IMR-90 (cell line): ENCODE measurements at places on chromosomes 1 and 21. TPM values are rescaled to one million over a fixed set of nuclear protein-coding genes. Genes with fewer than 3 reads are reported as not detected.

GRCh38 chr21:44300262-44300959 is 558 bp downstream of the PFKL start:
- DNase-seq = peak; percentile 19

- peak; percentile 79 for DNase-seq
Observed at GRCh38 chr1:43861337-43861736, 72.3 kb upstream of the ARTN start.

DNA sequence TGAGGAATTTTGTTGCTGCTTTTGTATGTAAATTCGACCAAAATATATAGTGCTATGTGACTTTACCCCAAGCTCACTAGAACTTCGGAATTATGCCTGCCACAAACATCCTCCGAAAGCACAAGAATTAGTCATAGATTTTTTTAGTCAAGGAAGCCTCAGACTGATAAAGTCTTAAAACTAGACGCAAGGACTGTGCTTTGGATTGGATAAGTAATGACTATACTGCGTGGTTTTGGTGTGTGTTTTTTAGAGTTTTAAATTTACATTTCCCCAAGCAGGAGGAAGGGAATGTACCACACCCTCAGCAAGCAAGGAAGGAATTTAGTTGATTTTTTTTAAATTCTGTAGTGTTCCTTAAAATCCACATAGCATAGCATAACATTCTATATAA is 10.3 kb downstream of the WLS start:
- peak; percentile 70 for DNase-seq

DNA sequence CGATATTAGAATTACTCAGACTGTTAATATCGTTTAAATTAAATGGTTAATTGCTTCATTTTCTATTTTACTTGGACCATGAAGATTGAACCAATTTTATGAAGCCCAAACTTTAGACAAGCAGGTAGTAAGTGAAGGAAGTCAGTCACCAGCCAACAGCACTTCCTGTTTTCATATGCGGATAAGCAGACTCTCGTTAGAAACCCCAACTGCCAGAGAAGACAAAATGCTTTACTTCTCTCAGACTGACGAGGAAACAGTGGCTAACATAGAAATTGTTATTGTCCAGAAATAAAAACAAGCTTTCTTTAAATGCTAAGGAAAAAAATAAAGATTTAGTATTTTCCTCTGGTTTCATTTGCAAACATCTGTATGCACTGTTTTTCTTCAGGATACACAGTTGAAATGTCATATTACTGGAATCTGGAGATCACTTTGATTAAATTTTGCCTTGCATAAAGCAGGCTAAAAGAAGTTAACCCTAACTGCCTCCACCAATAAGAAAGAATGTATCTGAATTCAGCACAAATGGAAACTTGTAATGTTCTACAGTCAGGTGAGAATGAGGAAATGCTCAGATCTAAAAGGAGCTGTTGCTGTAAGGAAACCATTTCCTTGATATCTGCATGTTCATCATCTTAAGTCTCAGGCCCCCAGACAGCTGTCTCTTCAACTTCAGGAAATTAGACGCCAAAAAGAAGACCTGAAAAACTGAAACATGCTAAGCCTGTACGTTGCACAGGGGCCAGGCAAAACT is 129.8 kb upstream of the SAMSN1 start:
- no peak for DNase-seq

The TBX19 gene
- total RNA-seq = 0.18 and 0.28 TPM in 2 replicates

- no peak for DNase-seq
Observed at GRCh38 chr1:11563560-11564069, 84.7 kb downstream of the DISP3 start.

DNA sequence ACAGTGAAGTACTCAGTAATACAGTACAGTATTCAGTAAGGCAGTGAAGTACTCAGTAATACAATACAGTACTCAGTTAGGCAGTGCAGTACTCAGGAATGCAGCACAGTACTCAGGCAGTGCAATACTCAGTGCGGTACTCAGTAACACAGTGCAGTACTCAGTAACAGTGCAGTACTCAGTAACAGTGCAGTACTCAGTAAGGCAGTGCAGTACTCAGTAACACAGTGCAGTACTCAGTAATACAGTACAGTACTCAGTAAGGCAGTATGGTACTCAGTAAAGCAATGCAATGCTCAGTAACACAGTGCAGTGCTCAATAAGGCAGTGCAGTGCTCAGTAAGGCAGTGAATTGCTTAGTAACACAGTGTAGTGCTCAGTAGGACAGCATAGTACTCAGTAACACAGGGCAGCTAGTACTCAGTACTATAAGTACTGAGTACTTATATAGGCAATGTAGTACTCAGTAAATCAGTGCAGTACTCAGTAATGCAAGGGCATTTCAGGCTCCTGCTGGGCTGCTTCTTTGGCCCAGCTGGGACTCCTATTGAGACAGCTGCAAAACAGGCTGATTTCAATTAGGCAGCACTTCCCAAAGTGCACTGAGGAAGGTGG is 411.3 kb downstream of the DISC1 start:
- DNase-seq = no peak

DNA sequence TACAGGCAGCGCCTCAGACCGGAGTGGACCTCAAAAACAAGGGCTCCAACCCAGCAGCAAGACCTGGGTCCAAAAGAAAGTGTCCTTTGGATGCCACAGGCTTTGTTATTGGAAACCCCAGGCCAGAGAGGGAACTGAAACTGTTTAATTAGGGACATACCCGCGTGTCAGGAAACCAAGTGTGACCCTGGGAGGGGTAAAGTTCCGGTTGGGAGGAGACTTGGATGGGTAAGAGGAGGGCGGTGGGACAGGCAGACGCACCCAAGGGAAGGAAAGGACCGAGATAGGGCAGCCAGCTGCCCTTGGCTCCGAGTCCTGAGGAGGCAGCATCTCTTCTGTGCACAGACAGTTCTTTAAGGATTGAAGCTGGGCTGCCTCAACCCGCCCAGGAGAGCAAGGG is 71.4 kb downstream of the CDC7 start:
- DNase-seq = no peak

- DNase-seq = no peak
Observed at GRCh38 chr1:5507340-5507739, 484.9 kb downstream of the NPHP4 start.

- DNase-seq = no peak
Observed at GRCh38 chr1:44323947-44324346, 31.1 kb downstream of the ERI3 start.

- DNase-seq = peak; percentile 76
Observed at GRCh38 chr1:173507205-173507846, 30.2 kb downstream of the PRDX6 start.

- no peak for DNase-seq
Observed at GRCh38 chr1:234246638-234247116, 126.6 kb upstream of the COA6 start.

GRCh38 chr1:2526824-2527555 is 594 bp upstream of the PANK4 start:
- peak; percentile 59 for DNase-seq

GRCh38 chr1:171858696-171859095 is 17.4 kb downstream of the DNM3 start:
- DNase-seq = no peak

- no peak for DNase-seq
Observed at GRCh38 chr1:78334952-78335351, 155.8 kb upstream of the PTGFR start.

GRCh38 chr1:61313906-61314422 is 231.6 kb downstream of the NFIA start:
- no peak for DNase-seq

DNA sequence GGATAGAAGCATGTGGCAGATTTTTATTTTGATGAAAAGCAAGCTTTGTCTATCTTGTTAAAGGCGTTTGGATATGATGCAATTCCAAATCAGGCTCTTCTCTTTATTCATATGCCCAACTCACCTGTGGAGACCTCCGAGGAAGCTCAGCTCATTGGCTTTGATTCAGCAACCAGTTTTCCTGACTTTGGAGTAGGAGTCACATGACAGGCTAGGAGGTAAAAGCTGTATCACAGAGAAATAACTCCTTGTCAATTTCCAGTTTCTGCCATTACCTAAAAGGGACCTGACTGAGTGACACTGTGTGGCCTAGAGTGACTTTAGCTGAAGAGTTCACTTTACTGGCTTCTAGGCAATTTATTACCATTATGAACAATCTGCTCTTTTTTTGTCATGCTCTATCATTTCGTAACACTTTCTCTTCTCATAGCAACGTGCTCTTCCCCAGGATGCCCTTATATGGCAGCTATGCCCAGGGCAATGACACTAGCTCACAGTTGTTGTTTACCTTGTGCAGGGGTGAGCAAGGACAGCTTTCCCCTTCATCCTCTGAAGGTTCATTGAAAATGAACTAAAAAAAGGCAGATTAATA is 107.2 kb downstream of the KCNK1 start:
- no peak for DNase-seq

The RAP1GAP gene
- under 0.01 TPM in 1 of 2 replicates, not detected in the other for total RNA-seq

- DNase-seq = no peak
Observed at GRCh38 chr1:71267220-71267619, 186.4 kb upstream of the ZRANB2 start.

DNA sequence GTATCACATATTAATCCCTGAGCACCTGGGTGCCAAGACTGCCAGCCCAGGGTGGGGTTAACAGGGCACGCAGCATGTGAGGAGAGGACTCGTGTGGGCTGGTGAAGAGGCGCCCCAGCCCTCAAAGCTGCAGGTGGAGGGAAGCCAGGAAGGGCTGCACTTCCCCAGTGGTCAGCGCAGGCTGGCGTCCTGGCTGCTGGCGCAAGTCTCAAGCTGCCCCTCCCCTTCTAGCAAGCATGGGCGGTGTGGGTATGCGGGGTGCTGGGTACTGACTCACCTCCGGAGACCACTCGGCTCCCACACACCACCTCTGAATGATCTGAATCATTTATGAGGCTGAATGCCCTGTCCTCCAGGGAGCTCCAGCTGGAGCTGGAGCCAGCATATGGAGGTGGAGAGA is 44.0 kb downstream of the EIF2D start:
- no peak for DNase-seq

GRCh38 chr1:47479664-47480063 is 41.8 kb downstream of the FOXD2 start:
- no peak for DNase-seq

- DNase-seq = no peak
Observed at GRCh38 chr1:92362970-92363369, 64.1 kb downstream of the RPAP2 start.

DNA sequence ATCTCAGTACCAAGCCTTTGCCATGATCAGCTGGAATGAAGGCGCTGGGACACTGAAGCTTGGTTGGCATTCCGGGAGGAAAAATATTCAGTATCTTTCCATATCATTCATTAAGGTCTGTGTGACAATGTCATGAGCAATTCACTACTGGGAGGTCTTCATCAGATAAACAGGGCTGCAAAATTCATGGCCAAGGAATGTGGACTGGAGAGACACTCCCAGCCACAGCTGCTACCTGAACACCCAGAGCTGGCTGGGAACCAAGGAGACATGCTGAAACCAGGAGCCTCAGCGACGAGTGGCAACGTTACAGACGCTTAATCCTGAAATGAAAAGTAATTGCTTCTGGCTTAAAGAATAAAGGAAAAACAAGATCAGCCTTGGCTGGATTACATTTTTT is 30.6 kb upstream of the DDAH1 start:
- DNase-seq = peak; percentile 70

GRCh38 chr1:183780757-183781156 is 24.2 kb upstream of the RGL1 start:
- DNase-seq = no peak

The SLC30A2 gene
- total RNA-seq = not detected in 2 replicates

DNA sequence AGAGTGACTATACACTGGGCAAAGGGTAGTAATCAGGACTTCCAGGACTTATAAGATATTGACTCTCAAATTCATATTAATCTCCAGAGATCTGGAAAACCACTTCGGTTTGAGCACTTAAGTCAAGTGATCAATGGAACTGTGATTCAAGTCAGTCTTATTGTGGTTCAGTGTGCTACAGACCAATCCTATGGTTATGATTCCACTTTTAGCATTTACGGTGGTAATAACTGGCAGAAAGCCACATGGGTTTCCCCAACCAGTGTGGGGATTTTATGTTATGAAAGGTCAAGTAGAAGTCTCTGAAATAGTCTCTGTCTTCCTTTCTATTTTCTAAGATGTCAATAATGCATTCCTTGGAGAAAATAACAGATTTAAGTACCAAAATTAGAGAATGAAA is 151.3 kb upstream of the NEGR1 start:
- no peak for DNase-seq

GRCh38 chr21:45012662-45013259 is 61.6 kb upstream of the ADARB1 start:
- DNase-seq = no peak

The TCHH gene
- total RNA-seq = not detected in 2 replicates

- no peak for DNase-seq
Observed at GRCh38 chr1:182629499-182630096, 25.4 kb upstream of the RGS16 start.

DNA sequence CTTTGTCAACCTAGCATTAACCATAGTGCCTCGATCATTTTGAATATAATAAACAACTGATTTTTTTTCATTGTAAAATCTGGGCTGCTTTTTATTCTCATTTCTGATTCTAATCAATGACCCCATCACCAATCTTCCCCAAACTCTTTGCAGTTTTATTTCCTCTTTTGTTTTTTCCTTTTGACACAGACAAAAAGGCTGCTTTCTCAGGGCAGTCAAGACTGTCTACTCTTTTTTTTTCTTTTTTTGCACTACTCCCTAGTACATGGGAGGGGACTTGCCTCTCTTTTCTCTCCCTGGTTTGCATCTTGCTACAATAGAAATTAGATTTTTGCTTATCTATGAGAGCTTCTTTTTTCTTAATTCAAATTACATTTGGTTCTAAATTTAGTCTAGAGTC is 987.9 kb downstream of the ADGRL2 start:
- no peak for DNase-seq

The FBLIM1 gene
- total RNA-seq = 43.6 and 52.2 TPM in 2 replicates

DNA sequence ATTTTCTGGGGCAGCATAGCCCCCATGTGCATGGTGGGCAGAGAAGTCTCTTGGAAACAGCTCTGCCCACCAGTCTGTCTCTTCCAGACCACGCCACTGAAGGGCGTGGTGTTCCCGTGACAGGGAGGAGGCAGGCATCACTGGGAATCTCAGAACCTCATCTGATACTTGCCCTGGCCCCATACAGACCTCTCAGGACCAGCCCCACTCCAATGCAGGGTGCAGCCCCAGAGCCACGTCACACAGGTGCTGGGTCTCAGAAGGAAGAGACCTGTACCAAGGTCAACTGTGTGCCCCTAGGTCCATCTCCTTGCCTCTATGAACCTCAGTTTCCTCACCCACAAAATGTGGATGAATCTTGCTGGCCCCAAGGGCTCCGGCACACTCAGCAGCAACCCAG is 7.3 kb downstream of the RAP1GAP start:
- no peak for DNase-seq

- DNase-seq = no peak
Observed at GRCh38 chr1:192906334-192906733, 97.5 kb downstream of the RGS2 start.

- DNase-seq = no peak
Observed at GRCh38 chr21:38326899-38327298, 70.1 kb downstream of the KCNJ15 start.

The OR2T8 gene
- not detected in 2 replicates for total RNA-seq

The A3GALT2 gene
- total RNA-seq = not detected in 2 replicates

GRCh38 chr1:38523568-38523939 is 336.0 kb downstream of the RRAGC start:
- no peak for DNase-seq
